ENCODE measurements at places on chromosomes 2 and 18. TPM values are rescaled to one million over a fixed set of nuclear protein-coding genes. Genes with fewer than 3 reads are reported as not detected.

The ASXL3 gene
- 2.1 TPM for total RNA-seq

The KCNJ13 gene
- not detected for total RNA-seq

The MFSD2B gene
- total RNA-seq: not detected

The MFSD6 gene
- total RNA-seq: 145 TPM

The CERKL gene
- 0.17 TPM for total RNA-seq

The CAPN10 gene
- 29.2 TPM for total RNA-seq

The DLGAP1 gene
- 1.2 TPM for total RNA-seq

The MYO1B gene
- 15.0 TPM for total RNA-seq

The RAB27B gene
- 0.34 TPM for total RNA-seq

The LOXHD1 gene
- not detected for total RNA-seq

The ABCG5 gene
- total RNA-seq: not detected

The DCDC2C gene
- total RNA-seq: not detected

The PRKAG3 gene
- not detected for total RNA-seq

The INPP5D gene
- 8.0 TPM for total RNA-seq
